ENCODE measurements at places on chromosomes 16 and 17.
A peak's percentile ranks its signal among the peaks of the same experiment; 100 is the strongest.

DNA sequence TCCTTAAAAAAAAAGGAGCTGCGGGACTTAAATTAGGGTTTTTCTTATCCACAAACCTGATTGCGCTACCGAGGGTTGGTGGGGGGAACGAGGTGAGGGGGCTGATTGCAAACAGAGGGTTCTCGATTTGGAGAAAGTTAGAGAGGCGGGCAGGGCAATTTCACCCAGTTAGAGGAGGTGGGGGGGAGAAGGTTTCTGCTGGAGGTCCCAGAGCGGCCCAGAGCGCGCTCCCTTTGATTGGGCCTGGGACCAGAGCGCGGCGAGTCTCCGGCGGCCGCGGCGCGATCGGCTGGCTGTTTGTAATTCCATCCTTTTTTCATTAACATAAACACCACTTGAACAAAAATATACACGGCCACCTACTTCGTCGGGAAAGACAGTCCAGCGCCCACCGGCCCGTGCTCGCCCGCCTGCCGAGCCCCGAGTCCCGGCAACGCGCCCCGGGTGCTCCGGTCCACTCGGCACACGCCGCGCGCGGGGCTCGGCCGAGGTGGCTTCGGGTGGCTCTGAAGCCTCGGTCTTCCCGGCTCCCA lies 13.3 kb upstream of the FOXF1 start:
- DNase-seq, result no peak

GRCh38 chr17:41532947-41533570 lies 5.0 kb upstream of the KRT19 start:
- DNase-seq, result no peak

GRCh38 chr16:23508589-23509440 lies 1.5 kb downstream of the GGA2 start:
- no peak for DNase-seq

DNA sequence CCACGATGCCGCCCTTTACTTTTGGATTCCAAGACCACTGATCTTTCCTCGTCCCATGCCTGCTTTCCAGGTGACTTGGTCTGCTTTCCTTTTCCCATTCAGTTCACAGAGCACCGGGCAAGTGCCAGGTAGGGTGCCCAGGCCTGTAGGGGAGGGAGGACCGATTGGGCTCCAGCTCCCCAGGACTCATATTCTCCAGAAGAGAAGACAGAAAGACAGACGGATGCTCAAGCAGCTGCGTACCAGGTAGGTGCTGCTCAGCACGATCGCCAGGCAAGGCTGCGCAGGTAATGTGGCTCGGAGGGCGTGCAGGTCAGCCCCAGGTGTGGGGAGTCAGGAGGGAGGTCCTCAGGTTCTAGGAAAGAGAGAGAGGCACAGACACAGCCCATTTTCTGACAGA lies 67.5 kb upstream of the ZNF423 start:
- DNase-seq, result no peak

DNA sequence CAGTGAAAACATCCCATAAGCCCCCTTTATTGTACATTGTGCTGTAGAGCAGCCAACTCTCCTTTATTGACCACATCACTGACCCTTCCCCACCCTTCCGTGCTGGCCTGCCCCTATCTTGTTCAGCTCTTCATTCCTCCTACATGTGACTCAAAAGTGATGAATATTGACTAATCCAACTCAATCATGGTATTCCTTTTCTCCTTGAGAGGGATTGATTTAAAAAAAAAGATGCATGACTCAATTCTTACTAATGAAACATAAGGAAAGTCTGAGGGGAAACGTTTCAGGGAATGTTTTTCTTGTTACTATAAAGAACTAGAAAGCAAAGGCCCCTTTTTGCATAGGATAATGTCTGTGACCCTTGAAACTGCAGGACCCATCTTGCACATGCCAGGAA lies 125.2 kb upstream of the SOX9 start:
- no peak for DNase-seq

DNA sequence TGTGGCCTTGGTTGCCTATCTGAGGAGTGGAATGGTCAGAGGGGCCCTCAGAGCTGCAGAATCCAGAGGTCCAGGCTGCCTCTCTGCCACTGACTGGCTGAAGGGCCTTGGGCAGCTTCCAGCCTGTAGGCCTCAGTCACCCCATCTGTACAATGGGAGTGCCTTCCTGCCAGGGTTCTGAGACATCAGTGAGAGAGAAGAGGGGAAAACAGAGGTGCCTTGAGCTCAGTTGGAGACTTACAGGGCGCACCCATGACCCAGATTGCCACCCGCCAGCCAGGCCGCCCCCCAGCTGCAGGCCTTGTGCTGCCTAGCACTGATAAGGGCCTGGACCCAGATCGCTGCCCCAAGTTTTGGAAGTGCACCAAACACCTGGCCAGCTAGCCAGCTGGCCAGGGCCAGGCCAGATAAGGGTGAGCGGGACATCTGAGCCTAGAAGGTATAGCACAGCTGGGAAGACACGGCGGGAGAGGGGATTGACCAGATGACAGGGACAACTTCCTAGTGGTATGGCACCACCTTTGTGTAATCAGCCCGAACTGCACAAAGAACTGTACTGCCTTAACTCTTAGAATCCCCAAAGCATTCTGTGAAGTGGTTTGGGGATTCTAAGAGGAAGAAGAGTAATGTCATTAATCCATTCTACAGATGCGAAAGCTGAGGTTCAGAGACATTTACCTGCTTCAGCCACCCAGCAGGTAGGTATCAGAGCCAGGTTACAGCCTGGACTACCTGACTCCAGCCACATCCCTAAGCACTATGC lies 1.4 kb downstream of the SLC4A1 start:
- DNase-seq, result no peak

- DNase-seq, result no peak
Measured at GRCh38 chr17:58262149-58262548, 18.6 kb downstream of the MPO start.

GRCh38 chr17:13152501-13152900 lies 134.7 kb upstream of the ELAC2 start:
- no peak for DNase-seq

DNA sequence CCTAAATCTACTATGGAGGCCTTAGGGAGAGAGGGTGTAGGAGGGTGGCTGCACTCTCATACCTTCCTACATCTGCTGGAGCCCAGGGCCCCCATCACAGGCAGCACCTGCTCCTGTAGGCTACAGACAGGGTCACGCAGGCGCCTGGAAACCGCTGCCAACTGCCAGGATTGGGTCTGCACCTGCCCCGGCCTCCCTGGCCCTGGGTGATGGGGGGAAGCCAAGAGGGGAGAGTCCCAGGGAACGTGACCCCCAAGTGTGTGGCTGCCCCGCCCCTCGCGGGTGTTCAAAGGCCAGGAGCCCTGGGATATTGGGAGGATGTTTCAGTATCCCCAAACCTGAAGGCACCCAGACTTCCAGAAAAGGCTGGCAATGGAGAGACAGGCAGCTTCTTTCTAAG lies 5.6 kb upstream of the TEX19 start:
- DNase-seq, result no peak

- DNase-seq, result no peak
Measured at GRCh38 chr17:51636291-51636690, 375.9 kb downstream of the UTP18 start.

GRCh38 chr17:54269881-54270280 lies 447.2 kb downstream of the KIF2B start:
- DNase-seq, result no peak

DNA sequence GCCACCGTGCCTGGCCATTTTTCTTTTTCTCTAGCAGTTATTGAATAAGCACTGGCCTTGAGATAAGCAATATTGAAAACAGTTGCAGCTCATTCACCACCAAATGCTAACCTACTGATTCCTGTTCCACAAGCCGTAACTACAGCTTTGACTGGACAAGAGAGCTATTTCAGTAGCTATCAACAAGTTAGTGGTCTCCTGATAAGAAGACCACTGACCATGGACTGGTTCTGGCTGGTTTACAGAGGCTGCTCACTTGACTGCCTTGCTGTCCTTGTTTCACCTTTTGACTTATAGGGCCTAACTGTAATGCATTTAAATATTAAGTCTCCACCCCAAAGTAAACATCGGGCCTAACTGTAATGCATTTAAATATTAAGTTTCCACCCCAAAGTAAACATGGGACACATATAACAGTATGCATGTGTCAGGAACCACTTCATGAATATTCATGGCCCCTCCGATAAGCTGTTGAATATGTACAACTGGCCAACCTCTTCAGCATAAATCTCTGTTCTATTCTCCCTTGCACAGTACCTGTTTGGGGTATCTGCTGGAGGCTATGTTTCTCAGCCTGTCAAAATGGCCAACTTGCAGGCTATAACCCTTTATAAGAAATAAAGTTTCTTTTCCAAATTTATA lies 94.1 kb downstream of the USP32 start:
- DNase-seq, result no peak

DNA sequence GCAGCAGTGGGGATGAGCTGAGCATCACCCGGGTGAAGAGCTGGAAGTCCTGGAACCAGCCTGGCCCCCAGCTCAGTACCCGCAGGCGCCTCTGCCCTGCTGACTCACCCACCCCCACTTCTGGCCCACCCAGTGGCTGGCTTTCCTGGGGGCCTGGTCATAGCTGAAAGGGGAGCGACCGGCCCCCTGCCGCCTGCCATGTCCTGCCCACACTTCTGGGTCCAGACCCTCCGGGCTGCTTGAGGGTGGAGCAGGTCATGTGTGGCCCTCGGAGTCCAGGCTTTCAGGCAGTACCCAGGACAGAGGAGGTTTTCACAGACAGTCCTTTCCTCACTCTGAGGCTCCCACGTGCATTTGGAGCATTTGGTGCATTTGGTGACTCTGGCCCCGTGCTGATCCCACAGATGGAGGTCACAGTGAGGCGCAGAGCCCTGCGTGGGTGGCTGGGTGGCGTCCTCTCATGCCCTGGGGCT lies 7.1 kb upstream of the PIEZO1 start:
- no peak for DNase-seq

DNA sequence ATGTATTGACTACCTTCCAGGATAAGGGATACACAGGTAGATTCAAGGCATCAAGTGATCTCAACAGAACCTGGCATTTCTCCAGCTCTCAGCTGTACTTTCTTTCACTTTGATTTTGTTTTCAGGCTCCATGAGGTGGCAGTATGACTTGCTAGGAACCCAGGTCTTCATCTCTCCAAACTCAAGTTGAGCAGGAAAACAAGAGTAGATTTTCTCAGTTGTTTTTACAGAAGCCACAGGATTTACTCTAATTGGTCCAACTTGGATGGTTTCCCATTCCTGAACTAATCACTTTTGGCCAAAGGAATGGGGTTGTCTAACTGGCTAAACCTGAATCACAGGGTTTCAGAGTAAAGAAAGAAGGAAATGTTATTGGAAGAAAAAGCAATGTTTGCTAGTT lies 146.6 kb downstream of the TRIM37 start:
- no peak for DNase-seq

DNA sequence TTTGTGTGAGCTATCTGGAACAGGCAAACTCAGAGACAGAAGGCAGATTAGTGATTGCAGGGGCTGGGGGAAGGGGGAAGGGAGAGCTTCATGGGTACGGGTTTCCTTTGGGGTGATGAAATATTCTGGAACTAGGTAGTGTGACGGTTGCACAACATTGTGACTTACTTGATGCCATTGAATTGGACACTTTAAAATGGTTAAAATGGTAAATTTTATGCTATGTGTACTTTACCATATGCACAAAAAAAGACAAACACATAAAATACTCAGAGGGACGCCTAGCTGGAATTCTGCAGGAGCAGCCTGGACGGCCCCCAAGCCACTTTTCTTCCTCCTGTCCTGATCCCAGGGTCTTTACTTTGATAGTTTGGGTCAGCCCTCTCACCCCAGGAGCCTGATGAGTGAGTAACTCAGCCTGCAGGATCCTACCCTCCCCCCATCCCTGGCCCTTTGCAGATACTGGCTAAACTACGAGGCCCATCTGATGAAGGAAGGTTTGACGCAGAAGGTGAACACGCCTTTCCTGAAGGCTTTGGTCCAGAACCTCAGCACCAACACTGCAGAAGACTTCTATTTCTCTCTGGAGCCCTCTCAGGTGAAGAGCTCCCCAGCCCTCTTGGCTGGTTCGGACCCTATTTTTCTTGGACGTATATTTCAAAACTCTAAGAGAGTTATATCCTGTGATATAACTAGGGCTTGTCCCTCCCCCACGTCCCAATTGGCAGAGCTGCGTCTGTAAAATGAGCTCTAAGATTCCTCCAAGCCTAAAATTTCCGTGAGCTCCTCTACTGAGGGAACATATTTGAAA lies 7.8 kb downstream of the ADGRG3 start:
- no peak for DNase-seq

DNA sequence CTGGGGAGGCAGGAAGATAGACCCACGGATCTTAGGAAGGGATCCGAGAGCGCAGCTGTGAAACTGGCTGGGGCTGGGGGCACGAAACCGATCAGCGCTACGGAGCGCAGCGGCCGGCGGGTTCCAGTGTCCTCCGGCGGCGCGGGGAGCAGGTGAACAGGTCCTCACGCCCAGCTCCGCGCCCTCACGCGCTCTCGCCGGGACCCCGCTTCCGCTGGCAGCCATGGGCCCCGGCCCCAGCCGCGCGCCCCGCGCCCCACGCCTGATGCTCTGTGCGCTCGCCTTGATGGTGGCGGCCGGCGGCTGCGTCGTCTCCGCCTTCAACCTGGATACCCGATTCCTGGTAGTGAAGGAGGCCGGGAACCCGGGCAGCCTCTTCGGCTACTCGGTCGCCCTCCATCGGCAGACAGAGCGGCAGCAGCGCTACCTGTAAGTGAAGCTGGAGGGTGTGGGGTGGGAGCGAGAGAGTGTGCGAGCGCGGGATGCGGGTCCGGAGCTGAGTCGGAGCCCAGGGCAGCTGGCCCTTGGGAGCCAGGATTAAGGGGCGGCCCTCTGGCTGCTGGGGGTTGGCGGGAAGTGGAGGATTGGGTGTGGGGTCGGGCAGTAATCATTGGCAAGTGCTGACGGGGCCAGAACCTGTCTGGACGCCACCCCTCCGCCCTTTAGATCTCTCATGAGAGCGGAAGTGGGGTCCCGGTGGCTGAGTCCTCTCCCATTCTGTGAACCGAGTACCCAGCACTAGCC lies 479 bp downstream of the ITGA3 start:
- DNase-seq, result peak; percentile 78

GRCh38 chr17:63760771-63761539 lies 12.4 kb downstream of the CCDC47 start:
- DNase-seq, result no peak

DNA sequence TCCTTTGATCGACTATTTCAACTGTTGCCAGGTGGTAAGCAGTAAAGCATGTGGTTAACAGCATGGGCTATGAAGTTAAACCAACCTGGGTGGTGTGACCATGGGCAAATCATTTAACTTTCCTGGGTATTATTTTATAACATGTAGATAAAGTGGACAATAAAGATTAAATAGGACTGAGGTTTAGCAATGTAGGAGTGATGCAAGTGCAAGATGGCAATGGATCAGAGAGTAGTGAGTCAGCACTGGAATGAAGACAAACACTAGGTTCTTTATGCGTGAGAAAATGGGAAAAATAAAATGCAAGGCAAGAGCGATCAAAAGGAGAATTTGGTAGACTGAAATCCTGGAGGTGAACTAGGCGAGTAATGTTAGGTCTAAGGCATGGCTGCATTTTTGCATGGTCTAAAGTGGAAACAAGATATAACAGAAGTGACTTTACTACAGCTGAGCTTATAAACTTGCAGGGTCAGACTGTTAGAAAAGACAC lies 222.4 kb upstream of the AXIN2 start:
- DNase-seq, result no peak

All from sciatic nerve (tissue), 2 donors.